ENCODE measurements at places on chromosomes 6 and 20.
A peak's percentile ranks its signal among the peaks of the same experiment; 100 is the strongest.

DNA sequence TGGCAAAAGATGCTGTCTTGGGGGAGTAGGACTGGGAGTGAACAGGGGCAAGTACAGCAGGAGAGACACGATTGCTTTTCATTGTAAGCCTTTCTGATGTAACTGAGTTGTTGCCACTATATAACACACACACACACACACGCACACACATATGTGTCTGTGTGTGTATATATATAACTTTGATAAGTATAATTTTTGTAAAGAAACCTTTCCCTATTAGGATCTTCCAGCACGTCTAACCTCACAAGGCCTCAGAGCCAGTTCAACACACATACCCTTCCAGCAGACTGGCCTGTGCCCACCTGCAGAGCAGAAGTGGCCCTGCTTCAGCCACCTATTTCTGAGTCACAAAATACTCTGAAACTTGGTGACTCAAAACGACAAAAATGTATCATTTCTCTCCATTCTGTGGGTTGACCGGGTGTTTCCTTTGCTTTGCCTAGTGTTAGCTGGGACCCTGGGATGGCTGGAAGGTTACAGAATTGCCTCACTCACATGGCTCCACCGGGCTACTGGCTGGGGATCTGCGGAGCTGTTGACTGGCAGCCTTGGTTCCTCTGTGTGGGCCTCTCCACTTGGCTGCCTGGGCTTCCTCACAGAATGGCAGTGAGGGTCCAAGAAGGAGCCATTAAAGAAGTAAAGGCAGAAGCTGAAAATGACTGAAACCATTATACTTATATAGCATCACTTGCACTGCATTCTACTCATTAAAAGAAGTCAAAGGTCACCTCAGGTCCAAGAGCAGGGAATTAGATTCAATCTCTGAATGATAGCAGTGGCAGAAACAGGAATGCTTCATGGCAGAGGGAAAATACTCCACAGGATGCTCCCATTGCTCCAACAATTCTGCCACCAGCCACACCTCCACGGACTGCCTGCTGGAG is 126.4 kb downstream of the BANF2 start:
- no peak for DNase-seq

DNA sequence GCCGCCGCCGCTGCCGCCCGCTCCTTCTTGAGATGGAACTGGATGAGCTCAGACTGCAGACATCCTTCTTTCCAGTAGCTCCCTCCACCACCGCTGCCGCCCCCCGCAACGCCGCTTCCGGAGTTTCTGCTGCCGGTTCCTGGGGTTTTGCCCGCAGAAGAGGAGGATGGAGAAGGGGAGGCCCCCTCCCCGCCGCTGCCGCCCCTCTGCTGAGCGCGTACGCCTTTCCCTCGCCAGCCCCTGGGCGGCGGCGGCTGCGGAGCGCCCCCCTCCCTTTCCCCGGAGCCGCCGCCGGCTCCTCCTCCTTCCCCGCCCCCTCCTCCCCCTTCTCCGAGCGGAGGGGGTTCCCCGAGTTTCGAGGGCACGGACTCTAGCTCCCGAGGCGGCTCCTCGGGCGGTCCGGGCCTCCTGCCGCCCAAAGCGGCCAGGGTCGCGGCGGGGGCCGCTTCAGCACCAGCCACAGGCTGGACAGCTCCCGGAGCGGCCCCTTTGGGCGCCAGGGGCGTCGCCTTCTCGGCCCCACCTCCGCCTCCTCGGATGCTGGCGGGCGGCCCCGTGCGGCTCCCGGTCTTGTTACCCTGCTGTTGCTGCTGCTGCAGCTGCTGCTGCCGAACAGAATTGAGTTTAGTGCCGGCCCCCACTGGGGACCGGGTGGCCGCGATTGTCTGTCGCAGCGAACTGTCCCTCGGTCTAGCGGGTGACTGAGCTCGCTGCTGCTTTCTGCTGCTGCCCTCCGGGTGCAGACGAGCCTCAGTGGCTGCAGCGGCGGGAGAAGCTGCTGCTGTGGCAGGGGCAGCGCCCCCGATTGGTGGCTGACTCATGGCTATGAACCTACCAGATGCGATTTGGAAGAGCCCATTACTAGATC is 3.1 kb downstream of the MTCL3 start:
- peak; percentile 44 for DNase-seq

DNA sequence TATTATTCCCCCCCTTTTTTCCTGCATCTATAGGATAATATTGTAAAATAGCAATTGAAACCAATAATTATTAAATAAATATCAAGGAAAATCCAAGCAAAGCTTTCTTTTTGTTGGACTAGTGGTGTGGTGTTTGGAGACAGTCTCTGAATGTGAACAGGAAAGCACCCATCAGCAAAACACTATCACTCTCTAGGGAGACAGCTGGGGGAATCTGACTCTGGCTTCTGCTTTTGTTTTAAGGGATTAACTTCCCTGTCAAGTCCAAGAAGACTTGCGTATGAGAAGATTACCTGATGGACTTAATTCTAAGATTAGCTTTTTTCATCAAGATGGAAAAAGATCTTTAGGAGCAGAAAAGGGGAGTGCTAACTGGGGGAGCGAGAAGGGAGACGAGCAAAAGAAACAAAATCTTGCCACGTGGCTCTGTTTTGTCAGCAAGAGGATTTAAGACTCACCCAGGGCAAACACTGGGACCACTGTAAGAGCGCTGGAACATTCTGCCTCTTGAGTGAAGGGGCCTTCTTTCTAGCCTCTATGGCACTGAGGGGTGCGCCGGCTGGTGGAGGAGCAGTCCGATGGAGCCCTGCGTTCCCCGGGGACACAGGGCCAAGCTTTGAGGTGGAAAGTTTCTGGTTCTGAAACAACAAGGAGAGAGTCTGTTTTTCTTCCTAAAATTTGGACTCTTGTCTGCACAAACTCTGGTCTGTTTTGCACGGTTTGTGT is 570 bp downstream of the TULP4 start:
- DNase-seq: no peak

- DNase-seq: no peak
Observed at GRCh38 chr20:62607366-62608217, 34.7 kb upstream of the SLCO4A1 start.

DNA sequence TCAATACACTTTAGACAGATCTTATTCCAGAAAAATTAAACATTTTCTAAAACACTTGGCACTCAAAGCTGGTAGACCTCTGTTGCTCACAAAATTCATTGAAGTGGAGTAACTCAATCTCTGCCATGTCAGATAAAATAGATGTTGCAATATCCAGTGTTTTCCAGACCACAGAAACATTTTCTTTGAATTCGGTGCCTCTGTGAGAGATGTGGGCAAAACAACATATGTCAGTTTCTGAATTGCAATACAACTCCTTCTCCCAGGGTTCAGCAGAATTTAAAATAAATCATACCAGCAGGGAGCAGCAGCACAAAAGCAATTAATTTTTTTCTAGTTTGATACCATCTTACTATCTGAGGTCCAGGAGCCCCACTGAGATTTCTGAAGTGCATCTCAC is 11.3 kb upstream of the PKHD1 start:
- DNase-seq: no peak

DNA sequence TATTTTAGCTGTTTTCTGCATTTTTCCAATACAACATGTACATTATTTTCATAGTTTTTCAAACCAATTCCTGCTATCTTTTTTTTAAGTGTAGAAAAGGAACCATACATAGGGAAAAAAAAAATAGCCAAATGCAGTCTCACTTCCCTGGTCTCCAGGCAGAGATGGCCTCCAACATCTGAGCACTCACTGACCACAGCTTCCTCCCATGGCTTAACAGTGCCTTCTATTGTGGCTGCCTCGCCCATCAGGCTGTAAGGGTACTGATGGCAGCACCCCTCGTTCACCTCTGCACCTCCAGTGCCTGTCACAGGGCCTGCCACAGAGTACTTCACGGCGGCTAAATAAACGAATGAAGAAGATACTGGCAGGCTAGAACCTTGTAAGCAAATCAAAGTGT is 591.1 kb downstream of the PTPRT start:
- DNase-seq: no peak

DNA sequence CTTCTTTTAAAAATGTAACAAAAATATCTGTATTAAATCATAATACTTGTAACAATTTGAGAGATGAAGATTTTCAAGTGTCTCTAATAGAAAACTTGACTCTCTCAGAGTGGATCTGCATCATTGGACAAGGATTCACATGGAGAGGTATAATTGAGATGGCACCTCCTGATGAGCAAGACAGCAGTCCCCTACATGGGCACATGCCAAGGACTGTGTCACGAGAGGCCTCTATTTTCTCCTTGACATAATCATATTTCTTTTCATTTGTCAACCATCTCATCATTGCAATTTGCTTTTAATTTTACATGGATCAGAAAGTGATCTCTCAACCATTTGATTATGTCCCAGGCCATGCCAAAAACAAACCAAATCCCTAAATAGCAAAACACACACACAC is 206.8 kb upstream of the THEMIS start:
- no peak for DNase-seq

DNA sequence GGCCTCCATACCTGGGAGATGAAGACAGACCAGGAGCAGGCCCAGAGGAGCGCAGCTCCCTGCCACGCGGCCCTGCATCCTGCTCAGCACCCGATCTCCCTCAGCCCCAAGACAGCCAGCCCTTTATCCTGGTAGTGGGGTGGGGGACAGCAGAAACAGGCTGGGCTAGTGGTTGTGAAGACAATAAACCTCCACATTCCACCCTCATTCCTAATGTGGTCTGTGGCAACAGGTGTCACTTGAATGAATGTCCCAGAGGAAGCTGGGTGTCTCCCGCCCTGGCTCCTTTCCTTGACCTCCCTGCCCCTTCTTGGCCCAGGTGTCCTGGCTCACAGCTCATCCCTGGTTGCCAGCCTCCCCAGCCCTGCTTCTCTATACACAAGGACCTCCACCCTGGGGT is at the start of gene C6orf15:
C6orf15 (minus strand) TSS at position 98 of the 400 bp plus-strand sequence; CDS start at position 78, 20 bp downstream.
- no peak for DNase-seq

- DNase-seq: no peak
Observed at GRCh38 chr6:44915111-44915510, 413.0 kb upstream of the RUNX2 start.

DNA sequence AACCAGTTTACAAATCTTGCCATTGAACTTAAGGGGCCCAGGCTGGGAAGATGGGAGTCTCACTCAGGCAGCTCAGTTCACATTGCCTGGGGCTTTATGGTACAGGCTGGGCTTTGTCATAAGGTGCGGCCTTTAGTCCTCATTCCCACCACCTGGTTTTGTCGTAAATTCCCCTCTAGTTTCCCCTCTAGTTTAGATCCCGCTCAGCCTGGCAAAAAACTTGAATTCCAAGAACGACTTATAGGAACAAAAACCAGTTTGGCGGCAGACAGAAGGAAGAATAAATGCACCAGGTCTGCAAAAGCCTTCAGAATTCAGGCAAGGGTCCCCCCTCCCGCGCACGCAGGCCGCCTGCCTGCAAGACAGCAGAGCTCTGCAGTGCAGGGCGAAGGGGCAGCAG is 4.1 kb downstream of the BMP7 start:
- DNase-seq: no peak

- no peak for DNase-seq
Observed at GRCh38 chr6:77228279-77228678, 235.0 kb downstream of the HTR1B start.

GRCh38 chr6:3510178-3510577 is 53.3 kb upstream of the SLC22A23 start:
- DNase-seq: no peak

- DNase-seq: no peak
Observed at GRCh38 chr6:170152124-170152926, 138.6 kb downstream of the DLL1 start.

- no peak for DNase-seq
Observed at GRCh38 chr6:9085054-9085708, 649.8 kb upstream of the SLC35B3 start.

DNA sequence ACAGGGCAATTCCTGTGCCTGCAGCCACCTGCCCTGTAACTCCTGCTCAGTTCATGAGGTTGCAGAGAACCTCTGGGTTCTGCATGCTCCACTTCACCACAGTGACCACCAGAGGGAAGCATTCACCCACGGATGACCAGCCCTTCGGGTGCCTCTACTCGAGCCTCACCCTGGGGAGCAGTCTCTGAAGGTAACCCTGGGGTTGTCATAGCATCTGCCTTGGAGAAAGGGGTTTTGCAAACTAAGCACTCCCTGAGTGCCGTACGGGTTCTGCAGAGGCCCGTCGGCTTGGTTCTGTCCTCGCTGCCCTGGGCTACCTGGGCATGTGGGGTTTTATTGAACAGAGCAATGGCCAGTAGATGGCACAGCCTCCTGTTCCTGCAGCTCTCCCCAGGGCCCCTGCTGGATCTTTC is 10.2 kb upstream of the CST5 start:
- peak; percentile 63 for DNase-seq

- no peak for DNase-seq
Observed at GRCh38 chr20:52590100-52590499, 382.1 kb upstream of the TSHZ2 start.

DNA sequence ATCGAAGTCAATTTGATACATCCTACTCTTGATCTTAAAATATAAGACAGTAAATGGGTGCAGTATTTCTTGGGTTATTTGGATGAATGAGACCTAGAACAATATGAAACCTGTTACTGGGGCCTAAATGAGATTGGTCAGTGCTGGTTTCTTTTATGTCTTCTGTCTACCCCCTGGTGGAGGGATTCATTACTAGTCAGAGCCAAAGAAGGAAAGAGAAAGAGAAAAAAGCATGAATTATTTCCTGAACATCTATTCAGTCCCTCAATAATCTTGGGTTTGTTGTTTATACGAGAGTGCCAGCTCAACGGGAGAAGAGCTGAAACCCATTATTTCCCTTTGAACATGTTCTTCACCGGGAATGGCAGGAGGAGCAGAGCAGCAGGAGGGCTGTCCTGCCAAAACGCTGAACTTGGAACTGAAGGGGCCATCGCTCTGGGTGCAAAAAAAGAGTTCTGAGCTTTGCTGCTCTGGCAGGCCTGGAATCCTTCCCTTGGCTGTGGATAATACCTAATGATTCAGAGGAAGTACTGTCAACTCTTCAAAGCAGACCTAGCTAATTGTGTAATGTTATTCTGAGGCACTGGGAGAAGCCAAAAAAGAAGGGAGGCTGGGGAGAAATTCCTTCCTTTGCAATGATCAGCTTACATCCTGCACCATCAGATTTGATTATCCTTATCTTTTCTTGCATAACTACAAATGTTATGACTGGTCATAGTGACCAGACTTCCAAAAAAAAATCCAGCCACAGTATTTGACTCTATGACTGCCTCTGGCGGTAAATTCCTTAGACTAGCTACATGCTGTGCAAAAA is 72.0 kb downstream of the BLOC1S5 start:
- no peak for DNase-seq

DNA sequence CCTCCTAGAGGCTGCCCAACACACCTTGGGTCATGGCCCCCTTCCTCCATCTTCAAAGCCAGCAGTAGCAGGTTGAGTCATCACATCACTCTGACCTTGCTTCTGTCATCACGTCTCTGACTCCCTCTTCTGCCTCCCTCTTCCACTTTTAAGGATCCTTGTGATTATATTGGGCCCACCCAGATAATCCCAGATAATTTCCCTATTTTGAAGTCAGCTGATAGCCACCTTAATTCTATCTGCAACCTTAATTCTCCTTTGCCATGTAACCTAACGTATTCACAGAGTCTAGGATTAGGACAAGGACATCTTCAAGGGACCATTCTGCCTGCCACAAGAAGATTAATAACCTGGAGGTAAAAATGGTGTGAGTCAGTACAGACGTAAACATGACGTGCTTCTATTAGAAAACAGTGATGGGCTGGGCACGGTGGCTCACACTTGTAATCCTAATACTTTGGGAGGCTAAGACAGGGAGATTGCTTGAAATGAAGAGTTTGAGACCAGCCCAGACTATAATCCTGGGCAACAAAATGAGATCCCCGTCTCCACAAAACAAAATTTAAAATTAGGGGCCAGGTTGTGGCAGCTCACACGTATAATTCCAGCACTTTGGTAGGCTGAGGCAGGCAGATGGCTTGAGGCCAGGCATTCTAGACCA is 3.3 kb downstream of the ZSWIM3 start:
- DNase-seq: no peak
